ENCODE measurements at places on chromosomes 5 and 9.

DNA sequence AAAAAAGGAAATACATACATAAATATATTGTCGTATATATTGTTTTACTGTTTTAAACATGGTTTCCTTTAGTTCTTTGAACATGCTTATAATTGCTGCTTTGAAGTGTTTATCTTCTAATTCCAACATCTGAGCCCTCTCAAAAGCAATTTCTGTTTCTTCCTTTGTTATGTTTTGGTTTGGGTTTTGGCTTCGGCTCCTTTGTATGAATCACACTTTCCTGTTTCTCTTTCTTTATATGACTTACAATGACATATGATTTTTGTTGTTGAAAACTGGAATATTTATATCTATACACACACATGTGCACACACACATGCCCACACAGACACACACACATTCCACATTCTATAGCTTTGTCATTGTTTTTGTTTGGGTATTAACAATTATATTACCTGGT lies 1206.7 kb downstream of the CDH12 start:
- DNase-seq: no peak

GRCh38 chr9:19728101-19728500 lies 60.7 kb downstream of the SLC24A2 start:
- DNase-seq: no peak

DNA sequence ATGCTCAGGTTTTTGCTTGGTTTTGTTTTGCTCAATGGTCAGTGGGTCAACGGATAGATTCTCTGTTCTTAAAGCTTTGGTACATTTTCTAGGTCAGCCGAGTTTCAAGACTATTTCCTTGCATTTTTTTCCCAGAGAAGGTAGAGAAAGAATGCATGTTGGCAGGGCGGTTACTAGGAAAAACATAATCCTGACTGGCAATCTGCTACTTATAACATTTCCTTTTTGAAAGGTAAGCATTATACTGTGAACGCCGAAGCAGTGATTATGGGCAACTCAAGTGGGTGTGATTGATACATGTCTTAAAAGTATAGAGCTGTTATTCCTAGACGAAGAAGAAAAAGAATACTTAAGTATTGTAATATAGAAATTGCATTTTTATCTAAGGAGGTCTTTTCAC lies 273.2 kb downstream of the MAST4 start:
- DNase-seq: no peak

- DNase-seq: peak; percentile 39
Measured at GRCh38 chr5:122093415-122094180, 15.5 kb upstream of the LOX start.

GRCh38 chr9:21801683-21802417 lies 586 bp upstream of the MTAP start:
- DNase-seq: peak; percentile 85

DNA sequence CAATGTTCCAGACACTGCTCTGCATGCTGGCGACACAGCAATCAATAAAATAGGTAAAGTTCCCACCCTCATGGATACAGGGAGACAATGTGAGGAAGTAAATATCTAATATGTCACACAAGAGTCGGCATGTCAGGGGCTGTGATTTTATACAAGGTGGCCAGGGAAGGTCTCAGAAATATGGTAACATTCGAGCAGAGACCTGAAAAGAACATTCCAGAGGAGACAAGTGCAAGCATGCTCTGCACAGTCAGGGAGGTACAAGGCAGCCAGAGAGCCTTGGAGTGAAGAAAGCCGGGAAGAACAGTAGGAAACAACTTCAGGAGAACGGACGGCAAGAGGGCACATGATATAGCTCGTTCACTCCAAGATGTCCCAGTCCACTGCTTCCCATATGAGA lies 89.2 kb upstream of the ZNF462 start:
- no peak for DNase-seq

DNA sequence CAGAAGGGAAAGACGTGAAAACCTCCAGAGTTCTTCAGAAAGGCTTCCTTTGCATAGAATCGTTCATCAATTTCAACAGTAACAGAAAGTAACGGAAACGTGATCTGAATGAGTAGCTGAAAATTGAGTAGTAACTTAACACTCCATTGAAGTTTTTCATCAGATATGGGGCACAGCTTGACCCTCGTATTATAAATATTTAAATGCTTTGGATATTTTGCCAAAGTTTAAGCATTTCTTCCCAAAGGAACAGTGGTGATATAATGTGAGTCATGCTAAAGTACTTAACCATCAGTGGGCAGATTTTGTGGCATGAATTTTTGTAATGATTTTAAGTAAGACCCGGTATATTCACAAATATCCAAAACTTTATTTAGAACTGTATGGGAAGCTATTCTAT lies 67.4 kb upstream of the ADAMTS19 start:
- DNase-seq: no peak

DNA sequence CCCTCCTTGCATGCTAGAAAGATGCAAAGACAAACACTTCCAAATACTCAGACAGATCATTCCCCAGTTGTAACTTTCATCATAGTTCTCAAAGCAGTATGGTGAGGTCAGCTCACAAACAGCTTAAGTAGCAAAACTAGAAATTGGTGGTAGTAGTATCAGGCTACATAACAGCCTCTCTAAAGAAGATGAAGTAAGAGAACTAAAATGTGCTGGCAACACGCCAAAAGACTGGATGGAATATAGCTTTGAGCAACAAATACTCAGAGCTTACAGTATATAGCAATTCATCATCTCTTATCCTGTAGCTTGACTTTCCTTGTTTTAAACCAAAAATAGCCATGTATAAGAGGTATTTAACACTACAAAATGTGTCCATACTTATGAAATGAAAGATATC lies 7.5 kb downstream of the PFDN1 start:
- DNase-seq: peak; percentile 85

- no peak for DNase-seq
Measured at GRCh38 chr5:135747824-135748223, 86.6 kb upstream of the SLC25A48 start.

DNA sequence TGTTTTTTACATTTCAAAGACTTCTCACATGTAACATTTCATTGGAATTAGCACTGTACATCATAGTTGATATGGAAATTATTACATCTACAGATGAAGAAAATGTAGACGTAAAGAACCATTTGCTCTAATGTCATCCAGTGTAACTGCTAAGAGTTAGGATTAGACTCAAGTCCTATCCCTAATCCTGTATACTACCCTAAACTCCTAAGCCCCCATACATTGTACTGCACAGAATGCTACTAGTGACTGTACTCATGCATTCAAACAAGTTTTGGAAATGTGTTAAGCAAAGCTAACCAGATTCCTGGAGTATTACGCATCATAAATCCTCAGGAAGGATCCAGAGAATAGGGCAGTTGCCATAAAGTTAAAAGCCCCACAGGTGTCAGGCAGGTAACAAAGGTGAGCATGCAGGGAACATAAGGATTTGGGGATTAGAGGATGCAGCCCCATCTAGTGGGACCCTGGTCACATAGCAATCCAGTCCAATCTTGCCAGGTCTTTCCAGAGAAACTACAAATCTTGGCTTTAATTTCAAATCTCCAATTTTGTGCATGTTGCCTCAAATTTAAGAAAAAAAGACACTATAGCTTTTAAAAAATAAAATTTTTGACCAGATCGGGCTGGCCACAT lies 32.0 kb downstream of the HAVCR1 start:
- no peak for DNase-seq

DNA sequence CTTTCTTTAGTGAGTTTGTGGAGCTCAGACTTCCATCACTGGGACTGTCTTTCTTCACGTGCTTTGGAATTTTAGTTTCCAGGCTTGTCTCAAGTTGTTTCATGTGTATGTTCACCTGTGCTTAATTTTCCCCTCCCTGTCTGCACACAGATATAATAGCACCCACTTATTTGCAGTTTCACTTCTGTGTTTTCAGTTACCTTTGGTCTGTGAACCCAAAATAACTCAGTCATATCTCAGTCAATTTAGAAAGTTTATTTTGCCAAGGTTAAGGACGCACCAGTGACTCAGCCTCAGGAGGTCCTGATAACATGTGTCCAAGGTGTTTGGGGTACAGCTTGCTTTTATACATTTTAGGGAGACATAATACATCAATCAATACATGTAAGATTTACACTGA lies 330.4 kb downstream of the ICE1 start:
- no peak for DNase-seq

DNA sequence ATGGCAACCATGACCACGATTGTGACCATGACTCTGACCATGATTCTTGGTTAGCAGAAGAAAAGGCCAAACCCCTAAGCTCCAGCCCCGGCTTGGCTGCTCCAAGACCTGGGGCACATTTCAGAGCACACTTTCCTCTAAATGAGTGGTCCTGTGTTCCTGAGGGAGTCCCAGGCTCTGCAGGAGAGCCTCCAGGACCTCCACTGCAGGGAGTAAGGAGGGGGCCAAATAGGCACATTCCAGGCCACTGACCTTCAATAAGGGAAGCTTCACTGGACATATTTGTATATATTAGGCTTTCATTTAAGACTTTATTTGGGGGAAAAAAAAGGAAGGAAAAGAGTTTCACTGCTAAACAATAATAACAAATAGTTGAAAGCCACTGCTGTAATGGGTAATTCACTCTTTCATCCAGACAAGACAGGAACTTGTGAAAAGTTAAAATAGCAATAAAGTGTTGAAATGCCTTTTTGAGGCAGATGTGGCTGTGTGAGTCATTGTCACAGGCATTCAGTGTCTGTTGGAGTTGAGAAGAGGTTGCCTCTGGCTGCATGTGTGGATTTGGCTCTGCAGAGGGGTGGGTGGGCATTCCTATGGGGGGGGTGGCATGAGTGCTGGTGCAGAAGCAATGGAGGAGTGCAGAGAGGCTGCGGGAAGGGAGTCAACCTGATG lies 63.9 kb upstream of the TGFBR1 start:
- peak; percentile 93 for DNase-seq

DNA sequence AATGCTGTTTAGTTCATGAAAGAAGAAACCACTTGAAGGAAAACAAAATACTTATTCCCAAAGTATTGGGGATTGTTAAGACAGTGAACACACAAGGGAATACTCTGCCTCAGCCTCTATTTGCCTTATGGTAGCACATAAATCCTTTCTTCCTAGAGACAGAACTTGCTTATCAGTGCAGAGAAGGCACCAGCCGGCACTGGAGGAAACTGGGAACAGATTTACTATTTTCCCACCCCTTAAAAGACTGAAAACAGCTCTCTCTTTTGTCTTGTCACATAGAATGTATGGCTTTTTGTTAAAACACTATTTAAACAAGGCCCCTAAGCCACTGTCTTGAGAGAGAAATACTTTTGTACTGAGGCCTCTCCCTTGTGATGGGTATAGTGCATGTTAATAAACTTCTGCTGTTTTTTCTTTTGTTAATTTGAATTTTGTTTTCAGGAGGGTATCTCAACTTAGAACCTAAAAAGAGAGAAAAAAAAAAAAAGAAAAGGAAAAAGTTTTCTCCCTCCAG lies 40.7 kb upstream of the EDIL3 start:
- no peak for DNase-seq

GRCh38 chr5:178651046-178651810 lies 24.4 kb upstream of the CLK4 start:
- DNase-seq: no peak

GRCh38 chr5:180825768-180826525 lies 23.3 kb upstream of the MGAT1 start:
- peak; percentile 74 for DNase-seq

DNA sequence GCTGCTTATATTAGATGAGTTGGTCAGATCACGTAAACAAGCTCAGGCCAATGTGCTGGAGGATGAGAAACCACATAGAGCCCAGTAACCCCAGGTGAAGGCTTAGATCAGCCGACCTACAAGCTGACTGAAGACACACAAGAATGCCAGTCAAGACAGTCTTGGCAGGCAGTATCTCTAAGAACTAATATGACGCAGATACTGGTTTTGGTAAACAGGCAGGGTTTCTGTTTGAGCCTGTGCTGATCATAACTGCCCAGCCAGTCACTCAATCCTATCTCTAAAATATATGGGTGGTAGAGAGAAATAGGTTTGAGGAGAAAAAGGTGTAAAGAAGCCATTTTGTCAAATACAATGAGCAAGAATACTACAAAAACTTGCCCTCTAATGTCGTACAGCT lies 7.8 kb upstream of the RIGI start:
- DNase-seq: no peak

DNA sequence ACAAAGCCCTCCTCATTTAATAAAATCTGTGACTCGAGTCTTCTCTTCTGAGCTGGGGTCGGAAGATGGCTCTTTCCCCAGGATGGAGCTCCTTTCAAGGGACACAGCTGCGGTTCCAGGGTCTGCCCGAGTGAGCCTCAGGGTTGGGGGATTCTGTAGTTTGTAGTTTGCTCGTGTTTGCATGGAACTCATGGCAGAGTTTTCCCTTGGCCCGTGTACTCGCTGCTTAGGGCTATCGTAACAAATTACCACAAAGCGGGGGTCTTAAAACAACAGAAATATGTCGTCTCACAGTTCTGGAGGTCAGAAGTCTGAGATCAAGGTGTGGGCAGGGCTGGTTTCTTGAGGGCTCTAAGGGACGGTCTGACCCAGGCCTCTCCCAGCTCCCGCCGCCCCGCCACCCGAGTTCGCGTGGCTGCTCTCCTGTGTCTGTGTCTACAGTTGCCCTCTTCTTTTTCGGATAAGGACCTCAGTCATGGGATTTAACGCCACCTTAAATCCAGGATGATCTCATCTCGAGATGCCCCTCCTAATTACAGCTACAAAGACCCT lies 13.9 kb upstream of the LPCAT1 start:
- no peak for DNase-seq

- peak; percentile 87 for DNase-seq
Measured at GRCh38 chr9:136847826-136848392, 1.3 kb upstream of the PHPT1 start.

DNA sequence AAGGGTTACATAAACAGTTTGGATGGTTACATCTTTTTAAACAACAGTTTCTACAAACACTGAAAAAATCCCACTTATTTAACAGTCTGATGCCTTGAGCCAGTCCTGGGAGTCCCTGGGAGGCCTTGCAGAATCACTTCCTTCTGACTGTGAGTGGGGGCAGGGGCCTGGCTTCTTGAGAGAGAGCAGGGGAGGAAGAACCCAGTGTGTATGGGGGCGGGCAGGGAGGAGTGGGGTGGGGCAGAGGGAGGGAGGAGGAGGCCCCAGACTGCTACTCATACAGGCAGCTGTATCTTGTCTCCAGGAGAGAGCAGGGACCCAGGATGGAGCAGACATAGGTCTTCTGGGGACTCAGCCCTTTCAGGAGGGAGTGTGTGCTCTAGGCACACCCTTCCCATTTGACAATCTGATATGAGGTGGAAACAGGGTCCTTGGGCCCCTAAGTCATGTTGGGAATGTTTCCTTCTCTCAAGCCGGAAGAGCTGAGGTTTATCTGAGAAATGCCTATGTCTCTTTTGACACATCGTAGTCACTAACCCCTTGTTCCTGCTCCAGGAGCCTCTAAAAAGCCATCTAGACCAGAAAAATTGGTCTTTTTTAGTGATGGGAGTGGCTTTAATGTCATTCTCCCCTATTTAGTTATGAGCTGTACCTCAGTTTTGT lies 52.8 kb downstream of the IRF1 start:
- DNase-seq: peak; percentile 86

DNA sequence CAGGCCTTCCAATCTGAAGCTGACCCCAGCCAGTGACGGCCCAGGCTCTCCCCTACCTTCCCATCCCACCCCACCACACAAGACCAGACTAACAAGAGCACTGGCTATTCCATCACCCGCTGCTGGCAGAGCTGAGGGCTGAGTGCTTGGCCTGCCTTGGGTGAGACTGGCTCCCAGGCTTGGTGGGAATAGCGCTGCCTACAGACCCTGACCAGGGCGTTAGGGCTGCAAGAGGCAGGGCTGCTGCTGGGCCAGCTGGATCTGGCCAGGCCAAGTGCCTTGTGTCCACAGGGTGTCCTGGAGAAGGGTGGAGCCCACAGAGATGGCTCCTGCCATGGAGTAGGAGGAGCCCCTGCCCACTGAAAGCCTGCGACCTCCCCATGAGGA lies 31.6 kb upstream of the ANGPTL2 start:
- DNase-seq: no peak

Data from RPMI7951 (cell line).